ENCODE measurements at places on chromosomes 1 and 21. TPM values are rescaled to one million over a fixed set of nuclear protein-coding genes. Genes with fewer than 3 reads are reported as not detected.

Gene LORICRIN
- 0.59 TPM for total RNA-seq

Gene LCE2B
- total RNA-seq, result not detected

Gene EYA3
- total RNA-seq, result 26.7 TPM

Gene CATSPERE
- 1.1 TPM for total RNA-seq

Gene PGLYRP4
- not detected for total RNA-seq

Gene DNM3
- 1.9 TPM for total RNA-seq

Gene SYPL2
- total RNA-seq, result not detected

Gene KRTAP7-1
- total RNA-seq, result not detected

Gene GUCA2A
- not detected for total RNA-seq

Gene AGO3
- 30.7 TPM for total RNA-seq

Gene SCAF4
- 80.5 TPM for total RNA-seq

Gene PTGS2
- total RNA-seq, result not detected

Gene GSTM5
- not detected for total RNA-seq

Gene AGMAT
- 8.1 TPM for total RNA-seq

DNA sequence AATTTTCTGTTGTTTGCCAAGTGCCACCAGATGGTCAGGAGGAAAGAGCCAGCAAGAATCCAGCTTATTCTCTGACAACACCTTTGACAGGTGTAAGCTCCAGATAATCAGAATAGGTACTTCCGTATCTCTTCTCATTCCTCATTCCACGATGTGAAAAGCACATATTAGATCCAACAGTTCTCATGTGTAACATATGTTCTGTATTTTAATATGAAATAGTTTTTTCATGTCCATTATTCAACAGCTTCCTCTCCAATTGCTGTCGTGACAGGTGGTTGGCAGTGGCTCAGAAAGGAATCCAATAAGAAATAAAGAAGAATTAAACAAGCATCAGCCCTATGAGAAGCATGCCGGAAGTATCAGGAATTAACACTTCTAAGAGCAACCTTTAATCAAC lies 1624.7 kb downstream of the MRPL39 start:
- peaks cover 14% of the 10 kb centered on the region for H3K4me1 ChIP-seq
- H3K27ac ChIP-seq, result no peak overlapping the region
- DNase-seq, result no peak
- no peak overlapping the region for H3K4me3 ChIP-seq

- peaks cover 27% of the 10 kb centered on the region for H3K4me1 ChIP-seq
- DNase-seq, result no peak
- no peak overlapping the region for H3K27ac ChIP-seq
These were observed 17.9 kb downstream of the FMO5 start for GRCh38 chr1:147207192-147207591.

DNA sequence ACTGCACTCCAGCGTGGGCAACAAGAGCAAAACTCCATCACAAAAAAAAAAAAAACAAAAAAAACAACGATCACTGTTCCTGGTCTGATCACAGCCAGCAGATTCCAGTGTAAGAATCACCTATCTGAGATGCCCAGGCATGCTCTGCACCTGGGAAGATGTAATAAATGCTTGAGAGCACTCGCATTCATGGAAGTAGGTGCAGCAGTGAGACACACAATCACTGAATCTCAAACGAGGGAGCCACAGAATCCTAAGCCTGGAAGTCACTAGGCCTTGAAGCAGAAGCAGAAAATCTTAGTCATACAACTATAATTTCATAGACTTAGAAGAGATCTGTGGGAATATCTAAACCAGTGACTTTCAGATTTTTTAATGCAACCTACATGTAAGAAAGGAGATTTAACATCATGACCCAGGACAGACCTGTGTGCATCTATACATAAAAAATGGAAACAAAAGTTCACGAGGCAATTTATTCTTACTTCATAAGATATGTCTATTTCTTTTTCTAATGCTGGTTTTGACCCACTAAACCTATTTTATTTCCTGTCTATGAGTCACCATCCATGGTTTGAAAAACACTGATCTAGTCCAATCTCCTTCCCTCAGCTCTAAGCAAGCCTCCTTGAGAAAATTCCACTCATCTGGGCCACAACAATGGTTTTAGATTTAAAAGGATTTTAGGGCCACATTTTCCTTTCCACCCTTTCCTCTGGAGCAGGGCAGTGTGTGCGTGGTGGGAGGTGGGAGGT lies 30.4 kb downstream of the RIMS3 start:
- H3K4me3 ChIP-seq, result no peak overlapping the region
- no peaks in the 10 kb centered on the region for H3K36me3 ChIP-seq
- no peaks in the 10 kb centered on the region for H3K27me3 ChIP-seq
- peaks cover 17% of the 10 kb centered on the region for H3K4me1 ChIP-seq

GRCh38 chr21:36980280-36981048 lies 14.0 kb upstream of the HLCS start:
- DNase-seq, result no peak
- peak overlapping the region; percentile 81 for H3K4me3 ChIP-seq
- peaks cover 24% of the 10 kb centered on the region for H3K4me1 ChIP-seq
- H3K36me3 ChIP-seq, result no peaks in the 10 kb centered on the region
- peaks cover 4% of the 10 kb centered on the region for H3K27me3 ChIP-seq

GRCh38 chr1:35605071-35605866 lies 32.2 kb downstream of the TFAP2E start:
- peaks cover 83% of the 10 kb centered on the region for H3K36me3 ChIP-seq
- DNase-seq, result no peak
- H3K27me3 ChIP-seq, result no peaks in the 10 kb centered on the region
- no peak overlapping the region for H3K27ac ChIP-seq

- no peak for DNase-seq
- H3K4me1 ChIP-seq, result no peaks in the 10 kb centered on the region
- no peak overlapping the region for H3K27ac ChIP-seq
- H3K4me3 ChIP-seq, result no peak overlapping the region
- no peaks in the 10 kb centered on the region for H3K27me3 ChIP-seq
These were observed 58.4 kb upstream of the VCAM1 start for GRCh38 chr1:100661176-100661575.

- DNase-seq, result no peak
- H3K27me3 ChIP-seq, result peaks cover 23% of the 10 kb centered on the region
- no peak overlapping the region for H3K4me3 ChIP-seq
- no peak overlapping the region for H3K27ac ChIP-seq
These were observed 2.9 kb upstream of the UBXN10 start for GRCh38 chr1:20183035-20183434.

GRCh38 chr21:42042651-42043050 lies 28.5 kb upstream of the UMODL1 start:
- no peaks in the 10 kb centered on the region for H3K36me3 ChIP-seq
- no peaks in the 10 kb centered on the region for H3K27me3 ChIP-seq
- no peak overlapping the region for H3K27ac ChIP-seq
- no peak overlapping the region for H3K4me3 ChIP-seq
- peaks cover 3% of the 10 kb centered on the region for H3K4me1 ChIP-seq

- peaks cover 11% of the 10 kb centered on the region for H3K4me1 ChIP-seq
- peak overlapping the region; percentile 76 for H3K4me3 ChIP-seq
- no peak overlapping the region for H3K27ac ChIP-seq
- H3K36me3 ChIP-seq, result no peaks in the 10 kb centered on the region
- H3K27me3 ChIP-seq, result no peaks in the 10 kb centered on the region
These were observed 156.1 kb downstream of the KIF26B start for GRCh38 chr1:245310571-245311531.

GRCh38 chr1:33249422-33249821 lies 6.9 kb upstream of the ZNF362 start:
- no peaks in the 10 kb centered on the region for H3K4me1 ChIP-seq
- H3K27ac ChIP-seq, result no peak overlapping the region
- H3K36me3 ChIP-seq, result no peaks in the 10 kb centered on the region

DNA sequence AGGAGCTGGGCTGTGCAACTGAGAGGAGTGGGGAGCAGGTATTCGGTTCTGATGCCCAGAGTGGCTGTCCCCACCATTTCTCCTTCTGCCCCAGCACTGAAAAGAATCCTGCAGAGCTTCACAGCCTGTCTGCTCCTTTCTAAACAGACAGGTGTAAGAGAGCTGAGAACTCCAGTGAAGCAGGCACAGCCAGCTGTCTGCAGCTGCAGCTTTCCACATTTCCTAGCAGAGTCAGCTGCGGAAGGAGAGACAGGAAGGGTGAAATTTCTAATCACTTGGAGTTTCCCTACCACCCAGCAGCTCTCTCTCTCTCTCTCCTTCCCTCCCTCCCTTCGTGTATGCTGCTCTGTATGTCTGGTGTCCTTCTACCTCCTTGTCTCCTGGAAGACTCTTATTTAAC lies 40.5 kb upstream of the GJB5 start:
- no peaks in the 10 kb centered on the region for H3K4me1 ChIP-seq
- H3K27ac ChIP-seq, result no peak overlapping the region
- no peak overlapping the region for H3K4me3 ChIP-seq

DNA sequence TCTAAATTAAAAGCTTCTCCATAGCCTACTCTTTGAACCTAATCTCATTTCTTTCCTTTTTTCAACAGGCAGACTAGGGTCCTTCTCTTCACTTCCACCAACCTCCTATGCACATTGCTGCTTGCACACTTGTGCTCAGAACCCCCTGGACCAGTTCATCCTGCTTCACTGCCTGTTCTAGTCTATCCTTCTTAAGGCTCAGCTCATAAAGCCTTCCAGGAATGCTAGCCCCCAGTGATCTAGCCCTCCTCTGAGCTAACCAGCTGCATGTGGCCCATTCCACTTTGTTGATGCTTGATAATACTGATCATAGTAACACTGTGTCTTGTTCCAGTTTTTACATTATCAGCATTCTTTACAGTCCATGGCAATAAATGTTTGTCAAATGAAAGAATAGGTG lies 22.9 kb upstream of the PHGDH start:
- no peak overlapping the region for H3K4me3 ChIP-seq
- no peaks in the 10 kb centered on the region for H3K4me1 ChIP-seq
- no peaks in the 10 kb centered on the region for H3K36me3 ChIP-seq
- DNase-seq, result no peak
- H3K27me3 ChIP-seq, result peaks cover 2% of the 10 kb centered on the region

GRCh38 chr21:42421018-42421793 lies 17.5 kb downstream of the UBASH3A start:
- H3K36me3 ChIP-seq, result no peaks in the 10 kb centered on the region
- H3K4me1 ChIP-seq, result peaks cover 28% of the 10 kb centered on the region
- H3K27me3 ChIP-seq, result peaks cover 21% of the 10 kb centered on the region
- no peak overlapping the region for H3K27ac ChIP-seq
- no peak overlapping the region for H3K4me3 ChIP-seq

GRCh38 chr1:93079685-93080141 lies 630 bp downstream of the MTF2 start:
- H3K27ac ChIP-seq, result peak overlapping the region; percentile 97
- peak overlapping the region; percentile 96 for H3K4me3 ChIP-seq
- H3K36me3 ChIP-seq, result peaks cover 26% of the 10 kb centered on the region

- no peak for DNase-seq
- no peaks in the 10 kb centered on the region for H3K36me3 ChIP-seq
- no peaks in the 10 kb centered on the region for H3K4me1 ChIP-seq
These were observed 16.2 kb downstream of the LMOD1 start for GRCh38 chr1:201930137-201930536.

GRCh38 chr1:28259934-28260802 lies 850 bp downstream of the SESN2 start:
- peak overlapping the region; percentile 18 for H3K27ac ChIP-seq
- H3K4me1 ChIP-seq, result peaks cover 23% of the 10 kb centered on the region
- H3K36me3 ChIP-seq, result no peaks in the 10 kb centered on the region
- peaks cover 6% of the 10 kb centered on the region for H3K27me3 ChIP-seq
- peak overlapping the region; percentile 82 for H3K4me3 ChIP-seq
- peak; percentile 33 for DNase-seq

GRCh38 chr1:245604979-245605378 lies 450.2 kb downstream of the KIF26B start:
- H3K36me3 ChIP-seq, result no peaks in the 10 kb centered on the region
- H3K4me1 ChIP-seq, result no peaks in the 10 kb centered on the region
- no peak for DNase-seq
- no peak overlapping the region for H3K27ac ChIP-seq

- no peak overlapping the region for H3K27ac ChIP-seq
- no peaks in the 10 kb centered on the region for H3K36me3 ChIP-seq
- H3K4me3 ChIP-seq, result no peak overlapping the region
These were observed 50.9 kb upstream of the TMPRSS2 start for GRCh38 chr21:41558842-41559241.

GRCh38 chr1:151512801-151513625 lies 1.8 kb downstream of the CGN start:
- no peak overlapping the region for H3K4me3 ChIP-seq
- H3K27ac ChIP-seq, result no peak overlapping the region
- no peak for DNase-seq
- H3K27me3 ChIP-seq, result no peaks in the 10 kb centered on the region
- H3K36me3 ChIP-seq, result no peaks in the 10 kb centered on the region
- peaks cover 19% of the 10 kb centered on the region for H3K4me1 ChIP-seq

- H3K4me1 ChIP-seq, result no peaks in the 10 kb centered on the region
- no peak overlapping the region for H3K4me3 ChIP-seq
- H3K27me3 ChIP-seq, result no peaks in the 10 kb centered on the region
These were observed 83.7 kb downstream of the HLCS start for GRCh38 chr21:36882776-36883175.

DNA sequence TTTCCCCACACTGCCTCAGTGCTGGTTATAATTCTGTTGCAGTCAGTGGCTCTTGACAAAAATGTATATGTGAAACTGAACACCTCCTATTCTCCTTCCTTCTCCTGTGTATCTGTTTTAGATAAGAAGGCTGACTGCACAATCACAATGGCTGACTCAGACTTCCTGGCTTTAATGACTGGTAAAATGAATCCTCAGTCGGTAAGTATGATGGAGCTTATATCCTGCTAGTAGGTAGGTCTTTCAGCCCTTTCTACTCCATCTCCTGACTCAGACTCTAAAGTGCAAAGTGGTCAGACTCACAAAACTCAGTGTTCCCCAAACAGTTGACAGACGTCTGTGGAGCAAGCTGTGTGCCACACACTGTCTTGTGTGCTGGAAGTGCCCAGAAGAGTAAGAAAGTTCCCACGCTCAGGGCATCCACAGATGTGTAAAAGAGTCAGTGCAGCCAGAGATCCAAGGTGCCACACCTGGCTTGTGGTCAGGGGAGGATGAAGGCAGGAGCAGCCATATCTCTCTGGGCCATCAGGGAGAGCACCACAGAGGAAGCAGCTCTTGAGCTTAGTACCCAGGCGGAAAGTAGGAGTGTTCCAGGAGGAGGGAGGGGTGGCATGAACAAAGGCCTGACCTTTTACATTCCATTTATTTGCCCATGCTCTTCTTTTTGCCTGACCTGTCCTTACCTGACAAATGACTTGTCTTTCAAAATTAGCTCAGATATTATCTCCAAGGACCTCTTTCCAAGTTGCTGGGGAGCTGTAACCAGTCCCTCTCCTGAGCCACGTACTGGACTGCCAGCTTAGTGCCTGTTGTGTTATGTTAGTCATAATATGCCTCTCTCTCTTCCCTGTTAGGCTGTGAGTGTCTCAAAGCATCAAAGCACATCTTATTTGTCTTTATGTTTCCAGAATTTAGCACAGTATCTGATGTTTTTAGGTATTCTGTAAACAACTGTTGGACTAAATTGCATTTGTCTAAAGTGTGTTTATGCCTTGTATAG lies 14.0 kb upstream of the PODN start:
- H3K27me3 ChIP-seq, result no peaks in the 10 kb centered on the region
- H3K36me3 ChIP-seq, result peaks cover 76% of the 10 kb centered on the region
- no peaks in the 10 kb centered on the region for H3K4me1 ChIP-seq
- H3K4me3 ChIP-seq, result no peak overlapping the region
